Natural killer cell treated with Interleukin-12 subunit alpha and Interleukin-12 subunit beta and Interleukin-15 and Interleukin-18, amount 100 ng/mL, for 72 hours (primary cell): ENCODE measurements at places on chromosomes 4 and X. TPM values are rescaled to one million over a fixed set of nuclear protein-coding genes. Genes with fewer than 3 reads are reported as not detected.

- no peak for DNase-seq
Measured at GRCh38 chr4:74311696-74312313, 3.5 kb downstream of the EPGN start.

DNA sequence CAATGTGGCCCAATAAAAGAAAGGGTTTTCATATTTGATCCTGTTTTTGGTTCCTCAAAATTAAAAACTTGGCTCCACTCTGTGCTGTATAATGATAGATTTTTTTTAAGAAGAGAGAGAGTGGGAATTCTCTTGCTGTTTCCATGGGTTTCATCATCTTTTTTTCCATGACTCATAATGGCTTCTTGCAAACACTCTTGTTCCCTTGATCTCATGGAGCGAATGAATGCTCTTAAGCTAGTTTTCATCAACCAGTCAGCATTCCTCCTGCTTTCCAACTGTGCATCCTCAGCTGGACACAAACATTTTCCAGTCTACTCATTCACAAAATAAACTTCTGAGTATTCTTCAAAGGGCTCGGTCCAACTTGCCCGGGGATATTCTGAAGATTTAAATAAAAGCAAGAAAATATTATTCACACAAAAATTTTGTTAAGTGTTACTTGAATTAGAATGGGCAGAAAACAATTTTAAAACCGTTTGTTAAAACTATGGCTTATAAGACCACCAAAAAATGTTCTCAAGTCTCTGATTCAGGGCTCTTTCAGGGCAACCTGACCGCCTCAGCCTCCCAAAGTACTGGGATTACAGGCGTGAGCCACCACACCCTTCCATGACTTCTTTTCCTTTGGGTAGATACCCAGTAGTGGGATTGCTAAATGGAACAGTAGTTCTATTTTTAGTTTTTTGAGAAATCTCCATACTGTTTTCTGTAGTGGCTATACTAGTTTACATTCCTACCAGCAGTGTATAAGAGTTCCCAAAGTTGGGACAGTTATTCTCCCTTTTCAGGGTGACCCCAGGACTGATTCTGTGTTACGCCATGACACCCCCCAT, 64.7 kb downstream of the TMEM156 start:
- no peak for DNase-seq

DNA sequence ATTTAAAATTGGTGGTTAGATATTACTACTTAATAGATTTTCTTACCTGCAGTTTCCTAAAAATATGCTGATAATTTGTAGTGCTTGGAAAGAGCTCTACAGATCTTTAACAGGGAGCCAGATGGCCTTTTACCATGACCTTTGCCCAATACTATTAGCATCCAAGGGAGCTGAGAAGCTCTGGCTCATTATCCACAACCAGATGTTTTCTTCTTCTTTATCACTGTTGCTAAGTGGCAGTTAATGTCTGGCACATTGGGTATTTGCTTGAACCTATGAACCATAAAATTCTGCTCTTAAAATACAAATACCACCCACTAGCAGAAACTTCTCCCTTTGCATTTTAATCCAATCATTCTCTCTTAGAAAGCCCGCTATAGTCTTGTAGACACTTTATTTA, 1480.3 kb downstream of the C4orf33 start:
- DNase-seq = no peak

DNA sequence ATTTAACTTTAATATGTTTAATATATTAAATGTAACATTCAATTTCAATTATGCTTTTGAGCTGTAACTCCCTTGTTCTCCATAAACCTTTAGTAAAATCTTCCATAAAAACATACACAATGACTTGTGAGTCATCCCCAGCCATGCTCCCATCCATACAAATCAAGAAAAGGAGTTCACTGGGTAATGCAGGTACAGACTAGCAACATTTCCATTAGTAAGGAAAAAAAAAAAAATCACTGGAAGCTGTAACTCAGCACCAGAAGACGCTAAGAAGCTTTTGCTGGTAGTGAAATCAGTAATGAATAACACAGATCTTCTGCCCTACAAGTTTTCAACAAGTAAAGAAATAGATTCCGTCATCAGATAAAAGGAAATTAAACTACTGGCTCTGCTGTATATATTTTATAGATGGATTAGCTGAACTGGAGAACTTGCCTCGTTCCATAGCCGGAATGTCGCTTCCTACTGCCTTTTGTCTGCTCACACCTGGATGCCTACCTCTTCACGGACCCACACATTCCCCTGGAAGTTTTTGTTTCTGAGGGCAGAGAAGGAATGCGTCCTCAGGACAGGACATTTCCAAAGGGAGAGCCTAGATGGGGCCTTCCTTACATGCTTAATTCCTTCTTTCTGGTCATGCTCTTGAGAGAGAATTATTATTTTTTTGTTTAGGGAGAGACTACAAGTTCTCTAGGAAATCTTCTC, 298.4 kb upstream of the ANKRD50 start:
- DNase-seq = no peak

DNA sequence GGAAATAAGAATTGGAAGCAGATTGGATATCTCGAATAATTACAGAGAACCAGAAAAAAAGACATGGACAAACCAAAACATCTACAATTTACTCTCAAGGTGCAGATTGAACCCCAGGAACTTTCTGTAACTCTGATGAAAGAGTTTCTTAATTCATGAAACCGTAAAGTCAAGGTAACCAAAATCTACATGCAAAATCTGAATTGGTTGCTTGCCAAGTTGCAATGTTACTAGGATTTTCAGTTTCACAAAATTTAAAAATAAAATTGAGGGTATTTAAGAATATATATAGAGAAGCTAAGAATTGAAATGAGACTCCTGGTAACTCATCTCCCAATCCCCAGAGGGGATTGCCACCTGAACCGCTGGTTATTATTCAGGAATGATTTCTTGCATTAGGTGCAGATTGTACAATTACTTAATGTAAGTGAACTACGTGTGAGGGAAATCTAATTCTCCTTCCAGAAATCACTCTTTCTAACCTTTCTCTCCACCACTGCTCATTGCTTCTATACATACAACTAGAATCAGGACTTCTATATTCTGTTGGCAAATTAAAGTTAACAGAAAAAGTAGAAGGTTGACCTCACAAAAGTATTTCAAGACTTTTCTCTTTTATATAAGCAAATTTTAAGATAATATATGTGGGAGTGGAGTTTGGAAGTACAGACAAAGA, 221.5 kb upstream of the NDST4 start:
- no peak for DNase-seq

GRCh38 chr4:73895201-73896175, 26.3 kb downstream of the CXCL1 start:
- DNase-seq = no peak

DNA sequence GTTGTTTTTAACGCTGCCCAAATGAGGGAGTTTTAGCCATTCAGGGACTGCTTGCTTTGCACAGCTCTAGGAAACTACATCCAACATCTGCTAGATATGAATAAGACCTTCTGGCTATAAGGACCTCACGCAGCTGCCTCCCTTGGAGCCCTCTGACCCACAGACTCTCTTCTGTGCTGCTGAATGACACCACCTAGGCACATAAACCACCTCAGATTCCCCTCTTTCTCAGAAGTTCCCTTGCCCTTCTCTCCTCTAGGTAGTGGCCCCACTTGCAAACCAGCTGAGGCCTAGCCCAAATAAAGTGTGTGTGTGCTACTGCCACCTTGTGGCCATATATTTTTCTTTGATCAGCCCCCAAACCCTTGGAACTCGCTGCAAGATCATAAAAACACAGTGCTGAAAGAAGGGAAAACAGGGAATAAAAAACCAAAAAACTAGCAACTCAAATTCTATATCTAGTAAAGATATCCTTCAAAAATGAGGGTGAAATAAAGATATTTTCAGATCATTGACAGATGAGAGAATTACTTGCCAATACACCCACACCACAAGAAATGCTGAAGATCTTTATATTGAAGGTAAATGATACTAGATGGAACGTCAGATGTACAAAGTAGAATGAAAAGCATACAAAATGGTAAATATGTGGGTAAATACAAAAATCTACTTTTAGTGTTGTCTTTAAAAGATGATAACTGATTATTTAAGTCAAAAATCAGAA, 265.9 kb downstream of the ADAMTS3 start:
- DNase-seq = no peak

DNA sequence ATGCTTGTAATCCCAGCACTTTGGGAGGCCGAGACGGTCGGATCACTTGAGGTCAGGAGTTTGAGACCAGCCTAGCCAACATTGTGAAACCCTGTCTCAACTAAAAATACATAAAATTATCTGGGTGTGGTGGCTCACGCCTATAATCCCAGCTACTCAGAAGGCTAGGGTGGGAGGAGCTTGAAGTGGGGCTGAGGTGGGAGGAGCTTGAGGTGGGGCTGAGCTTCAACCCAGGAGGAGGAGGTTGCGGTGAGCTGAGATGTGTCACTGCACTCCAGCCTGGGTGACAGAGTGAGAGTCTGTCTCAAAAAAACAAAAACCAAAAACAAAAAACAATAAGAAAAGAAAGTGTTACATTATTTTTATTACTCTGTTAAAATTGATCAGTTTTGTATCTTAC, 1164.4 kb upstream of the IGFBP7 start:
- DNase-seq = no peak

DNA sequence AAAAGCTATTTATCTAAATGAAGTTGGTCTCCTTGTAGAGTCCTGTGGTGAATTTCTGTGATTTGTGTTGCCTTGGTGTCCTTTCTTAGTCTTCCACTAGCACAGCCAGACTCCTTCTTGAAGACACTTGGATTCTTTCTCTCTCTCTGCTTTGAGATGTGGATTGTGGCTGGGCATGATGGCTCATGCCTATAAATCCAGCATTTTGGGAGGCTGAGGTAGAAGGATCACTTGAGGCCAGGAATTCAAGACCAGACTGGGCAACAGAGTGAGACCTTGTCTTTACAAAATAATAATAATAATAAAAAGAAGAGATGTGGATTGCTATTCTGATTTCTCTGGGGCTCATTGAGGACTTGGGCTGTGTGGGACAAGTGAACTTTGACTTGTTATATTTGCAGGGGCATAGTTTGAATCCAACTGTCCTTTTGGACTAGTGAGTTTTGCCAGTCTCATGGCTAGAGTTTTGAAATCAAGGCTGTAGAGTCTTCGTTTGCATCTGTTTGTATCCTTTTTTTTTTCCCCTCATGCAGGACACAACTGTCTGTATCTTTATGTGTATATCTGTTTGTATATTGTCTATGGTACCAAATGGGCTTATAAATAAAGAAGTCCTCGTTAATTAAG, 11.1 kb upstream of the SMIM14 start:
- no peak for DNase-seq

The GRSF1 gene
- 56.7 TPM for total RNA-seq

The TLR1 gene
- 12.6 TPM for total RNA-seq

The DAPP1 gene
- 15.9 TPM for total RNA-seq
